ENCODE measurements at places on chromosomes 12 and 14.

DNA sequence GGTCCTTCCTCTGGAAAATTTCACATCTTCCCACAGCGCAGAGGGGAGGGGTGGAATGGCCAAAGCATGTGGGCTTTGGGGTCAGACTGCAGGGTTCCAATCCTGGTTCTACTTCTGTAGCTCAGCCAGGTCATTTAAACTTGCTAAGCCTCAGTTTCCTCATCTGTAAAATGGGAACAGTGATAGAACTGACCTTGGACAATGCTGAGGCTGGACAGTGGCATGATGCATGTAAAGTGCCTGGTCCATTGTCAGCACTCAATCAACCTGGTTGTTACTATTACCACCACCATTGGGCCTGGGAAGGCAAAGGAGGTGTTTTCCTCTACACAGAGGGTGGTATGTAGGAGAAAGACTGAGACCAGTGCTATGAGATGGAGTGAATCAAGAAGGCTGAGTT is 162.8 kb downstream of the VRK1 start:
- DNase-seq: no peak

GRCh38 chr12:96409731-96410130 is 9.5 kb upstream of the CDK17 start:
- DNase-seq: no peak

DNA sequence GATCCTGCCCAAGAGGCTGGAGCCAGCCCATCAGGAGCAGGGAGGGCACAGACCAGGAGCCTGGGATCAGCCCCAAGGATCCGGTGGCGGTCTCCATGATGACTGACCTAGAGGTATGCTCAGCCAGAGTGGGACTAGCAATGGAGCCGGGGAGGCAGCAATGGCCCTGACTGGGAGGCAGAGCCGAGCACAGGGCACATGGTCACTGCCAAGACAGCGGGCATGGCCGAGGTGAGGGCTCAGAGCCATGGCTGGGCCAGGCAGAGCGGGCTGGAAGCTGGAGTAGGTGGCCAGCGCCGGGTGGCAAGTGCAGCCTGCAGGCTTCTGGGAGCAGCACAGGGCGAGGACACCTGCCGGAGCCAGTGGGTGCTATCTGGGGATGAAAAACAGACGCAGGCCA is 259.3 kb downstream of the BCL11B start:
- DNase-seq: no peak

DNA sequence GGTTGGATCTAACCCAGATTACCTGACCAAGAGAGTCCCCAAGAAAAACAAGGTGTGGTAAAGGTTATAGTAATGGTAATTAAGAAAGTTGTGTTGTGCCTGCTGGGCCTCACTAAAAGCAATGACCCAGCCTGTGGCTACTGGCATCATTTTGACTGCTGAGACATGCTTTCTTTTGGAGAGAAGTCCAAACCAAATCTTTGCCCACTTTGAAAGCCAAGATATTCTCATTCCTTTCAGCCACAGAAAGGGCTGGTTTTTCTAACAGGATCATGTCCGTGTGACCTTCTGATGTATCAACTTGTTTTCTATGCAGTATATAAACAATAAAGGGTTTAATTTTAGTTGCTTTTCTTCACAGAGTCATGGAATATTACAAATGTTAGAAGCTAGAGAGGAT is 388.6 kb downstream of the RAD51B start:
- DNase-seq: no peak

GRCh38 chr12:132517740-132518100 is 27.8 kb downstream of the FBRSL1 start:
- no peak for DNase-seq

DNA sequence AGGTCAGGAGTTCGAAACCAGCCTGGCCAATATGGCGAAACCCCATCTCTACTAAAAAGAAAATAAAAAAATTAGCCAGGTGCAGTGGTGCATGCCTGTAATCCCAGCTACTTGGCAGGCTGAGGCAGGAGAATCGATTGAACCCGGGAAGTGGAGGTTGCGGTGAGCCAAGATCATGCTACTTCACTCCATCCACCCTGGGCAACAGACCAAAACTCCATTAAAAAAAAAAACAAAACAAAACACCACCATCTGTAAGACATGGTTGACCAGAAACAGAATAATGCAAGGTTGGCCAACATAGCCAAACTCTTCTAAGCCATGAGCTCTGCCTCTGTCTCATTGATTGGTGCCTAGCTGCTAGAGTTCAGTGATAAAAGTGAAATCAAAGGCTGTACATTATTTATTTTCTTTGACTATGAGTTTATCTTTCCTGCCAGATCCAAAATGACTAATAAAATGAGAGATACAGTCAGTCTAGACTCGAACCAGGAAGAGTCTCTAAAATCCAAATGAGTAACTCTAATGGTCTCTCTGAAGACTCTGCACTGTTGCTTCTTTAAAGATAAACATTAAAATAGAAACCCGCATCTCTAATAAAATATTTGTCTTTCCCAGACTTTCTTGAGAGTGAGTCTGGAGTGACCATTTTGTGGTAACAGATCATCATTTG is 404.7 kb downstream of the DAD1 start:
- no peak for DNase-seq

- no peak for DNase-seq
Measured at GRCh38 chr12:8913702-8914032, 642 bp upstream of the PHC1 start.

GRCh38 chr14:101620821-101621785 is 59.8 kb downstream of the DIO3 start:
- DNase-seq: no peak

DNA sequence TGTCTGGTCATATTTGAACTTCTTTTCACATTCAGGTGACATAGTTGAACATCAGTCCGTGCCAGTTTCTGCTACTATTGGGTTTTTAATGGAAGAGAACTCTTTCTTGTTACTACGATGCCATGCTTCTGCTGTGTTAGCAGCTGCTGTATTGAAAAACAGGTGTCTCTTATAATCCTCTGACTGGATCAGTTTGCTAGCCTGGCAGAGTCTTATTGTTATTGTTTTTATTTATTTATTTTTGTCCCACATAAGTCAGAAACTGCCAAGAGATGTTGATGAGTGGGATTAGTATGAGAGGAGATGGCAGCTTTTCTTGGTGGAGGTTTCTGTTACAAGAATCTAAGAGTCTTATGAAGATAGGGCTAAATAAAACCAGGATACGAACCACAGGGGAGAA is 14.6 kb downstream of the ETV6 start:
- DNase-seq: no peak

DNA sequence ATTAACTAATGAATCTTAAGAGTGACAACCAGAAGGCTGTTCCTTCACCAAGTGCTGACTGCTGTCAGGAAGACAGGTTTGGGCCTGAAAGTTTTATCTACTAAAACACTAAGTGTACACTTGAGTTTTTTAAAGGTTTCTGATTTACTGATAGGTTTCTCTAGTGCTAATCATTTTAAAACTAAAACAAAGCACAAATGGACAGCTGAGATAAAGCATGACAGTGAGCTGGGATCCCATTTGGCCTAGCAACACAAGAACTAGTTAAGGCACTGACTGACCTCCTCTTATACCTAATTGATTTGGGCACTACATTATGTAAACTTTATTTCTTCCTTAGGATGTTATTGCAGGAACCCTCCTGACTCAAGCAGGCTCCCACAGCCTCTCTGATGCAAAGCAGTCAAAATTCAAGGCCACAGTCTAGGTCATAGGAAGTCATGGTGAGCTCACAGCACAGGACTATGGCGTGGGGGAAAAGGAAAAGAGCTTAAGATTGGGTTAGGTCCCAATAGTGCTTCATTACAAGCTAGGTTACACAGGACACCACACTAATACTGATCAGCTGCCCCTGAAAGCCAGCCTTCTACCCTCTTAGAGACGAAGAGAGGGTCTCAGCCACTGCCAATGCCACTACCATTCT is 3.5 kb downstream of the STXBP6 start:
- no peak for DNase-seq

GRCh38 chr12:58803908-58804307 is 116.4 kb downstream of the LRIG3 start:
- DNase-seq: no peak

- no peak for DNase-seq
Measured at GRCh38 chr12:15728118-15728598, 61.0 kb downstream of the EPS8 start.

- DNase-seq: no peak
Measured at GRCh38 chr12:103705927-103706326, 118.9 kb downstream of the STAB2 start.

- no peak for DNase-seq
Measured at GRCh38 chr14:97219431-97220017, 422.3 kb downstream of the VRK1 start.

GRCh38 chr12:71694099-71694820 is 8.4 kb downstream of the TMEM19 start:
- DNase-seq: no peak

- DNase-seq: no peak
Measured at GRCh38 chr14:49892301-49892635, 614 bp upstream of the ARF6 start.

- DNase-seq: no peak
Measured at GRCh38 chr14:98168211-98168985, 1103.6 kb downstream of the BCL11B start.

DNA sequence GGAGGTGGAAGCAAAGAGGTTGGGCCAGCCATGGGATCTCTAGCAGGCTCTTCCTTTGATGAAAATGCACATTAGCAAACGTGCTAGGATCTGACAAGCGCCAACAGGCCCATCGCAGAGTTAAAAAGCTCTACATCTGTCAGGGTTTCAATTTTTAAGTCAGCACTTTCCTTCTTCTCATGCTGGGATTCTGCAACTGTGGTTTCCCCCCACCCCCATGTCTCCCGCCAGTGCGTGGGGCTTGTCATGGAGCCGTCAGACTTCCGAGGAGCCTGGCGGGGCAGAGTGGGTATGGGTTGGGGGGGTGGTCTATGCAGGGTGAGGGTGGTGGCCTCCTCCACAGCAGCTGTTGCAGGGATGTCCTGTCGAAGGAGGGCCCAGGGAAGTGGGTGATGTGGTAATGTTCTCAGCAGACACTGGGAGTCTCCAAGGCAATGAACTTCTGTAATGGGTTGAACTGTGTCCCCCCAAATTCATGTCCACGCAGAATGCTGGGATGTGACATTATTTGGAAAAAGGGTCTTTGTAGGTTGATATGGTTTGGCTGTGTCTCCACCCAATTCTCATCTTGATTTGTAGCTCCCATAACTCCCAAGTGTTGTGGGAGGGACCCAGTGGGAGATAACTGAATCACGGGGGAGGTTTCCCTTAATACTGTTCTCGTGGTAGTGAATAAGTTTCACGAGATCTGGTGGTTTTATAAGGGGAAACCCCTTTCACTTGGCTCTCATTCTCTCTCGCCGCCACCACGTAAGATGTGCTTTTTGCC is 115.2 kb upstream of the MAP1LC3B2 start:
- no peak for DNase-seq

GRCh38 chr12:22088886-22089285 is 42.9 kb downstream of the CMAS start:
- DNase-seq: no peak

GRCh38 chr14:54046250-54046649 is 89.6 kb upstream of the BMP4 start:
- no peak for DNase-seq

- DNase-seq: no peak
Measured at GRCh38 chr12:113700943-113701342, 229.3 kb upstream of the LHX5 start.

DNA sequence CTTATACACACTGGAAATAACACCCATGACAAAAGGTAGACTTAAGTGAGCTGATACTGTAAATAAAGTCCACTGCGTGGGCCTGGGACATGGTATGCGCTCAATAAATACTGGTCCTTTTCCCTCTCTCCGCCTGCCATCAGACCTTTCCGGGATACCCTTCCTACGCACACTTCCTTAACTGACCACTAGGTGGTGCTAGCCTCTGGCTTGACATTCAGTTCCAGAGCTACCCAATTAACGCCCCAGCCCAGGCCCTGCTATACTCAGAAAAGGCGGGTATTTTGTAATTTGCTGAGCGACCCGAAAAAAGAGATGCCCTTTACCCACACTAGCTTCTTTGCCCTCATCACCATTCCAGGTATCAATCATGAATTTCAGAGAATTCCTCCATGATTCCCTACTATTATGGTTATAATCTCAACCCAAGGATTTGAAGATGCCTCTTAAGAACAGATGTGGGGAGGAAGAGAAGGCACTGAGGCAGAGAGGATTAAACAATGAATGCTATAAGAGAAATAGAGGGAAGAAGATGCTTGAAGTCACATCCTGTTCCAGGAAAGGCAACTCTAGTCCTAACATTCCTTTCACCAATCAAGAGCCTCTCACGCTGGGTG is 3.9 kb upstream of the LRP1 start:
- peak; percentile 63 for DNase-seq

- DNase-seq: no peak
Measured at GRCh38 chr12:13176256-13176655, 20.3 kb upstream of the EMP1 start.

DNA sequence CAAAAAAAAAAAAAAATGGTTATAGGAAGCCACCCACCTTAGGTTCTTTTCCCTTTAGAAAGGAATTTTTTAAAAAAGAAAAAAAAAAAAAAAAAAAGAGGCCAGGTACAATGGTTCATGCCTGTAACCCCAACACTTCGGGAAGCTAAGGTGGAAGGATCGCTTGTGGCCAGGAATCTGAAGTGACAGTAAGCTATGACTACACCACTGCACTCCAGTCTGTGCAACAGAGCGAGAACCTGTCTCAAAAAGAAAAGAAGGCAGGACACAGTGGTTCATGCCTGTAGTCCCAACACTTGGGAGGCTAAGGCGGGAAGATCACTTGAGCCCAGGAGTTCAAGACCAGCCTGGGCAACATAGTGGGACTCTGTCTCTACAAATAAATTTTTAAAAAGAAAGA is 36.0 kb downstream of the SPTLC2 start:
- no peak for DNase-seq

DNA sequence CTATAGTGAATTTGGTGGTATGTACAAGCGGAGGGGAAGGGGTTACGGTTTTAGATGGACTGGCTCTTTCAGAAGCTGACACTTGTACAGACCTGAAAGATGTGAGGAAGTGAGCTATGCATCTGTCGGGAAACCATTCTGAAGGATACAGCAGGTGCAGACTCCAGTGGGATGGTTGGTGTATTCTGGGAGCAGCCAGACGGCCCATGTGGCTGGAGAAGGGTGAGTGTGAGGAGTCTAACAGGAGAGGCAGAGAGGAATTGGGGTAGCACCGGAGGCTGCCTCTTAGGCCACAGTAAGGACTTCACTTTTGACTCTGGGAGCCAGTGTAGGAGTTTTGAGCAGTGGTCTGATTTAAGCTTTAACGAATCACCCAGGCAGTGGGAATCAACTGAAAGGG is 90.7 kb downstream of the APAF1 start:
- no peak for DNase-seq

All from activated T-helper 1 cell treated with anti-CD3 and anti-CD28 coated beads, Interleukin-2, amount 50 U/mL, for 16 hours (primary cell).